Fibroblast of lung (primary cell): ENCODE measurements at places on chromosomes 7 and 10.

DNA sequence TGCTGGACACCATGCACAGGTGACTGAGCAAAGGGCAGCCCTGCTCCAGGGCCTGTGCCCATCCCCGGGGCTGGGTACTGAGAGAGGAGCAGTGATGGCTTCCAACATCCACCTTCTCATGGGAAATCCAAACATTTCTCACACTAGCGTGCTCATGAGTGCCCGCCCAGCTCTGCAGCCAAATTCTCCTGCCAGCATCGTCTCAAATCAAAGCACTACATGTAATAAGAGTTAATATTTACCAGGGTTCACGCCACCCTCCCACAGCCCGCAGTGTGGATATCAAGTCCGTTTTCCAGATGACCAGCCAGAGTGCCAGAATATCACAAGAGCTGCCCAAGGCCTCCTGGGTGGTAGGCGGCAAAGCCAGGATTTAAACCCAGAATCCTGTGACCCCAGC lies 12.1 kb downstream of the IL15RA start:
- no peak for DNase-seq
- H3K4me1 ChIP-seq: no peaks in the 10 kb centered on the region
- no peaks in the 10 kb centered on the region for H3K27me3 ChIP-seq

GRCh38 chr7:1946773-1947450 lies 276.8 kb downstream of the ELFN1 start:
- no peaks in the 10 kb centered on the region for H3K27me3 ChIP-seq
- H3K27ac ChIP-seq: no peak overlapping the region
- no peaks in the 10 kb centered on the region for H3K4me1 ChIP-seq
- no peaks in the 10 kb centered on the region for H3K36me3 ChIP-seq
- no peak overlapping the region for H3K4me3 ChIP-seq

- no peaks in the 10 kb centered on the region for H3K27me3 ChIP-seq
- peak; percentile 17 for DNase-seq
- H3K36me3 ChIP-seq: no peaks in the 10 kb centered on the region
- H3K27ac ChIP-seq: no peak overlapping the region
These were observed 33.6 kb downstream of the CNTNAP2 start for GRCh38 chr7:146150153-146150552.

- no peak overlapping the region for H3K4me3 ChIP-seq
- no peaks in the 10 kb centered on the region for H3K27me3 ChIP-seq
- H3K27ac ChIP-seq: no peak overlapping the region
- DNase-seq: no peak
These were observed 6.2 kb downstream of the PIK3AP1 start for GRCh38 chr10:96714031-96714590.

GRCh38 chr7:31729195-31729804 lies 42.3 kb downstream of the PPP1R17 start:
- DNase-seq: no peak
- H3K27ac ChIP-seq: no peak overlapping the region
- H3K36me3 ChIP-seq: no peaks in the 10 kb centered on the region
- H3K27me3 ChIP-seq: no peaks in the 10 kb centered on the region
- no peak overlapping the region for H3K4me3 ChIP-seq
